SK-N-DZ (cell line): ENCODE measurements at places on chromosomes 1 and 21.

GRCh38 chr1:231973830-231974229 lies 347.2 kb downstream of the DISC1 start:
- no peak for DNase-seq

GRCh38 chr1:1599030-1599934 lies 653 bp downstream of the FNDC10 start:
- DNase-seq, result no peak

DNA sequence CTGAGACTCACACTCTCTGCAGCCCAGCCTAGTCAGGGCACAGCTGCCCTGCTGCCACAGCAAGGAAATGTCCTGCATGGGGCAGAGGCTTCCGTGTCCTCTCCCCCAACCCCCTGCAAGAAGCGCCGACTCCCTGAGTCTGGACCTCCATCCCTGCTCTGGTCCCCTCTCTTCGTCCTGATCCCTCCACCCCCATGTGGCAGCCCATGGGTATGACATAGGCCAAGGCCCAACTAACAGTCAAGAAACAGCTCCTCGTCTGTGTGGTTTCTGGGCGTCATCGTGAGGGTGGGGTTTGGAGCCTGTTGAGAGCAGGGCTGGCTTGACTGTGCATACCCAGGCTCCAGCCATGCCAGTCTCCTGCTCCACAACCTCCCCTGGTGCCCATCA lies 19.5 kb downstream of the FAAH start:
- peak; percentile 48 for DNase-seq

DNA sequence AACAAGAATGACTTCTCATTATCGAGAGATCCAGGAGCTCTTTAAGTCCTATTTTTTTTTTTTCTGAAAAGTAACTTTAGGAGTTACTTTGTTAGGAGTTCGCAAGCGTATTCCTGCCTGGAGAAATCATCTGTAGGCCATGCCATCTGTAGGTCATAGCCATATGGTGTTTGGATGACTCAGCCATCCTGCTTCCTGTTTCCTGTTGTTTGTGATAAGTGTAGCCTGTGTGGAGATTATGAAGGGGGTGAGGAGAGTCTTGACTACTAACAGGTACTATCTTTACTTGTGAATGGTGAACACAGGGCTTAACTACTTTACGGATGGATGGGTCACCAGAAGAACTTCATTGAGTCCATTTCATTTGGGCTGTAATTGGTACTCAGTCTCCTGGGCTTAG lies 327.2 kb downstream of the PTPRU start:
- no peak for DNase-seq

GRCh38 chr1:41347276-41347675 lies 14.0 kb upstream of the FOXO6 start:
- peak; percentile 54 for DNase-seq

GRCh38 chr1:17553975-17554700 lies 14.6 kb downstream of the ARHGEF10L start:
- no peak for DNase-seq

DNA sequence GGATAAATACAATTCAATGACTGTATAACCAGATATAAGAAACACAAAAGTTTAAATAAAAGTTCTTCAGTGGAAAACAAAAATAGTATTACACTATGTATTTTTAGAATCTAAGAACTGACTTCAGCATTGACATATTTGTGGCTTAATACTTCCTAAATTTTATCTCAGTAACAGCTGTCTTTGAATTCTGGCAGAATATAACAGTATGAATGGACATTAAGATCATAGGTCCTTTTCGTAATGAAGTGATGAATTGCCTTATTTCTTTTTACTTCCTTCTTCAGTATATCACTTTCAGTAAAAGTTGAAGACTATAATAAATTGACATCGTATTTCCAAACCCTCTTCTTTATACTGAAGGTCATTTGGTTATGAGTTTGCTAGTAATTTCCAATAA lies 1030.0 kb downstream of the MRPL39 start:
- no peak for DNase-seq

- DNase-seq, result no peak
Measured at GRCh38 chr1:208438112-208438699, 194.0 kb upstream of the PLXNA2 start.

DNA sequence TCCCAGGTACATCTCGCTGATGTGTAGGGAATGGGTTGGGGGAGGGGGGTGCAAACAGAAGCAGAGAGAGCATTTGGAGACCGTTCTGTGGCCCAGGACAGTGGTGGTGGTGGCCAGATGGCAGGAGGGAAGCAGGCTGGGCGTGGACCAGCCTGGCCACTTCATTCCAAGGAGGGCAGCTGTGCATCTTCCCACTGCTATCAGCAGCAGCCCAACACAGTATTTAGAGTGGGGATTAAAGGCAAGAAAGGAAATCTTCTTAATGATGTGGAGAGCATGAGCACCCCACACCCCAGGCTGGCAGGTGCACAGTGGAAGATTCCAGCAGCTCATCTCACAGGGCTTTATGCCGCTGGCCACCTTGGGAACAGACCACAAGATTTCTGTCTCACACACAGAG lies 198.7 kb downstream of the NPHP4 start:
- no peak for DNase-seq

DNA sequence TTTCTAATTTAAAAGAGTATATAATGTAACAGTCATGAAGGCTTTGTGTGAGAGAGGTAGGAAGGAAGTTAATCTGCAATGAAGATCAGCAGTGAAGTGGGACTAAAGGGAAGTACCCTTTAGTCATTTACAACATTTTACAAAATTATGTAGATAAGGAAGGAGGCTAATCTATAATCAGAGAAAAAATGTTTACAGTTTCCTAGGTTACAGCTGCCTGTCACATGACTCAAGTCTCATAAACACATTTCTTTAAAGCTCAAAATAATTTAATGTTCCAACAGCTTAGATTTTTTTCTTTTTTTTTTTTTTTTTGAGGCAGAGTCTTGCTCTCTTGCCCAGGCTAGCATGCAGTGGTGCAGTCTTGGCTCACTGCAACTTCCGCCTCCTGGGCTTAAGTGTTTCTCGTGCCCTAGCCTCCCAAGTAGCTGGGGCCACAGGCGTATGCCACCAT lies 26.2 kb upstream of the CAP1 start:
- no peak for DNase-seq

GRCh38 chr1:218741852-218742251 lies 396.7 kb downstream of the TGFB2 start:
- DNase-seq, result no peak

GRCh38 chr1:65317866-65318653 lies 8.7 kb downstream of the DNAJC6 start:
- DNase-seq, result peak; percentile 42

DNA sequence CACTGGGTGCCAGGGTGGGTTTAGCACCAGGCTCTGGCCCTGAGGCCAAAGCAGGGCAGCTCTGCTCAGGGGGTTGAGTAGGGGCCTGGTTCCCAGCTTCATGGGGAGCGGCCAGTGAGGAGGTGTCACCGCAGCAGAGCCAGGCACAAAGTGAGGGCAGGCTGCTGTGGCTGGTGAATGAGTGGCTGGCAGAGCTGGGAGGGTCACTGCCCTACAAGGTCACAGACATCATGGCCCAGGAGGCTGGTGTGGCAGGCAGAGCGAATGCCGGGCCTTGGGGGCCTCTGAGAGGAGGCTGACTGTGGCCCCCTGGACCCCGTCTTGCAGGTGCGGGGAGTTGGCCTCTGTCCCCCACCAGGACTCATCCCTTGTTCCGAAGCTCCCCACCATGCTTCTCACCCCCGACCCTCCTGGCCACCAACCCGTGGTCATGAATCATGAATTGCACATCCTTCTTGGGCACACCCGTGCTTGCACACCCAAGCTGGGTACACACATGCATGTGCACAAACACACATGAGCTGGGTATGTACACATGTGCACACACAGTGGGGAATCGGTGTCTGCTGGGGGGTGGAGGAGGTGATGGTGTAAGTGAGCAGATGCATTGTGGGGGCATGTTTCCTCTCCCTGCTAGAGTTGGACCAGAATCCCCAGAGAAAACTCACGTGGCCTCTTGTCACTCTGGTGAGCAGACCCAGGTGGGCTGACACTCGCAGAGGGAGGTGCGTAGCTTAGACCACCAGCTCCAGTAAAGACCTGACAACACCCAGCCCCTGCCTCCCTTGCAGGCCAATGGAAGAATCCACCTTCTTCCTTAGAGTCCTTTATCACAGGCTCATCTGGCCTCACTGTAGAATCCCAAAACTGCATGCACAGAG lies 4.8 kb upstream of the GNB1 start:
- DNase-seq, result no peak

DNA sequence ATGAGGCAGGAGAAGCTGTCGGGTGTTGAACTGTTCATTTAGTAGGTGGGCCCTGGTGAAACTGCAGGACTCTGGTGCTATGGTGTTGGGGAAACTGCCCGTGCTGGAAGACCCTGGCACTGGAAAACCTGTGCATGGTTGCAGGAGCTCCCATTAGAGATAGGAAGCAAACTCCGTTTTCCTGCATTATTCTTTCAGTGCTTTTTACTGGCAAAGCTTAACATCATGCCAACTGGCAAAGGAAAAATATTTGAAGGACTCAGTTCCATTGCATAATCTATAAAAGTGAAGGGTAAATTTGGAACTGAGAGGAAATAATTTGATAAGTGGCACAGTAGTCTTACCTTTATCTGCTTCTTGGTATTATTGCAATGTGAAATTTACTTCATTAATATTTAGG lies 31.7 kb upstream of the MPC2 start:
- DNase-seq, result no peak

DNA sequence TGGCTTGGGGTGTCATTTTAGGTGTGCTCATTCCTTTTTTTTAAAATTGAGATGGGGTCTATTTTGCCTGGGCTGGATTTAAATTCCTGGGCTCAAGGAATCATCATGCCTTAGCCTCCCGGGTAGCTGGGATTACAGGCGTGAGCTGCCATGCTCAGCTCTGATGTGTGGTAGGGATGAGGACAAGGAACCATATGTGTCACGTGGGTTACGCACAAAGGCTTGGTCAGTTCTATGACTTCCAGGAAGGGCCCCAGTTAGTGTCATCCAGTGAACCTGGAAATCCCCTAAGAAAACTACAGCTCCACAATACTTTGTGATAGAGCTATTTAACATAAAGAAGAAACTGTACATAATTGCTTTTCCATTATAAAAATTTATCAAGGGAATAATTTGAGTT lies 6.7 kb upstream of the METTL25B start:
- no peak for DNase-seq

DNA sequence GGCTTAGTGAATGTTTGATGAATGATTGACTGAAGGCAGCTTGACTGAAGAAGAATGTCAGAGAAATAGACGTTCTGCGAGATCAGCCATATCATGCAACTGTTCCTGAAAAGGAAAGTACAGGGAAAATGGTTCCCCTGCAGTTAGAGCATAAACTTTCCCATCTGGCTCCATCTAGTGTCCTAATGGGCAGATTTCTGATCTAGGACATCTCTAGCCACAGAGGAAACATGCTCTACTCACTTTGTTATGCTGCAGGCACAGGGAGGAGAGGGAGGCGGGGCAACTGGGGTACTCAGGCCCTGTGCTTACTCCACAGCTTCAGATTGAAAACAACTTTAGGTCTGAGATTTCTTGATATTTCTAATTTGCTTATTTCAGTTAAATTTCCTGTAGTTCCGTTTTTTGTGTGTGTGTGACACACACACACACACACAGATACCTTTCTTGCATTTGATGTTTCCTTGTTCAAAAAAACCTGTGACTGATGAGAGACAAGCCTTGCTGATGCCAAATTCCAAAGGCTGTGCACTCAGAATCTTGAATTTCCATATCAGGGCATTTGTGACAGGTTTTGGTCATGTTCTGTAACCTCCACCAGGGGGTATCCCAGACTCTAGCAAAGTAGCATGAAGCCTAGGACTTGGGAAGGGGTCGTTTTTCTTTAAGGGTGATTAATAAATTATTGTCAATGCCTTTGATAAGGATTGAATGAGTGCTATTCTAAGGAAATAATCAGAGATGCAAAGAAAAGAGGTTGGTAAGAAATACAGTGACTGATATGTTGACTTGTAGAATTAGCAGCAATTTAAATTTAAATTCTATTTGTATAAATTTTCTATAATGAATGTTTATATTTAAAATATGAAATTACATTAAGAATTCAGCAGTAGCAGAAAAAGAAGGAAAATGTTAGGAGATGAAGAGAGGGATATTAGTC lies 139.7 kb upstream of the BEND5 start:
- DNase-seq, result peak; percentile 95

- no peak for DNase-seq
Measured at GRCh38 chr1:235504122-235504493, at the start of gene B3GALNT2. B3GALNT2 (minus strand) TSS chr1:235504452; CDS start chr1:235504252, 200 bp downstream.

DNA sequence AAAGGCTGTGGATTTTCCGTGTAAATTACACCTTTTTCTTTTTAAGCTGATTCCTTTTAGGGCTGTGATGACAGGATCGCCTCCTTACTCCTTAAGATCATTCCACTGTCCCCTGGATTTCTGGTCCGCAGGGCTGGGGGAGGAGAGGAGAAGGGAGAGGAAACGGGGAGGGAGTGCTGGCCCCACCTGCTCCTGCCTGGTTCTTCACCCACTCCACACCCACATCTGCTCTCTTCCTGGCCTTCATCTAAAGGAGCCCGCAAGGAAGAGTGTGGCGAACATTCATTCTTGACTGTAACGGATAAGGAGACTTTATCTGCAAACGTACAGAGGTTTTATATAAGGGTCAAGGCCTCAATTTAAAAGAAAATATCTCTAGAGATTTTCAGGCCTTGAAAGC lies 242.0 kb downstream of the RHOU start:
- no peak for DNase-seq

DNA sequence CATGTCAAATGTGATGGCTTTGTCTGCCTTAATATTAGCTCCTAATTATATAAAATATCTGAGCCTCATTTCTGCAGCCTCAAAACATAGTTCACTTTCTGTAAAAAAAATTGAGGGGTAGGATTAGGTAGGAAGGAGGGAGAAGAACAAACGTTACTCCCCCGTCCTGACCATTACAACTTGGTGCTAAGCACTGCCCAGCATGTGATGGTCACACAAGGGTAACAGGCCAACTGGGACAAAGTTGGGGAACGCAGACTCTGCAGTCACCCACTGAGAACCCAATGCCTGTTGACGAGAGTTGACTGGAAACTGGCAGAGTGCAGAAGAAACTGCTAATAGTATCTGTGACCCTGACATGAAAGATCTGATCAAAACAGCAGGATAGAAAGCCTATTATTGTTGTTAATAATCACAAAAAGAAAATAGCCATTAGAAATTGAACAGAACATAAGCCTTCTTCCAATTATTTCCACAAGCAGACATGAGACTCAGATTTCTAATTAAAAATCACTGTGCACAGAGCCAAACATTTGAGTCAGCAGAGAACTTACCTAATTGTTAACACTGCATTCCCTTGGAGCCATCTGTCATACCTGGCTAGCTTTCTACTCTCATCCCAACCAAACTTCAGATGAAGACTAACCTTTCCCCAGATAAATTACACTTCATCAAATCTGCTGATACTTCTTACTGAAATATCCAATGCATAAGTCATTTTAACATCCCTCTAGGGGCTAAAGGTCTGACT lies 5.5 kb downstream of the SORT1 start:
- no peak for DNase-seq

DNA sequence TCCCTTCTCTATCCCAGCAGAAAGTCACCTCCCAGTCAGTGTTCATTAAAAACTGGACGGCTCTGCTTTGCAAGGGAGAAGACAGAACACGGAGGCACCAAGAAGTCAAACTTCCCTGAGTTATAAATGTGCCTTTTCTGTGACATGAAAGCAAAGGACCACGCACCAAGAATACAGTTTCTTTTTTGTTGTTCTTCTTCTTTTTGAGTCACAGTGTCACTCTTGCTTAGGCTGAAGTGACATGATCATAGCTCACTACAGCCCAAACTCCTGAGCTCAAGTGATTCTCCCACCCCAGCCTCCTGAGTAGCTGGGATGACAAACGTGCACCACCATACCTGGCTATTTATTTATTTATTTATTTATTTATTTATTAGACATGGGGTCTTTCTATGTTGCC lies 22.7 kb downstream of the GLUL start:
- no peak for DNase-seq

GRCh38 chr1:31765041-31765467 lies 914 bp upstream of the ADGRB2 start:
- peak; percentile 26 for DNase-seq

- no peak for DNase-seq
Measured at GRCh38 chr1:228513236-228513900, 26.2 kb downstream of the RNF187 start.
